ENCODE measurements at places on chromosomes 13 and 19. TPM values are rescaled to one million over a fixed set of nuclear protein-coding genes. Genes with fewer than 3 reads are reported as not detected.

DNA sequence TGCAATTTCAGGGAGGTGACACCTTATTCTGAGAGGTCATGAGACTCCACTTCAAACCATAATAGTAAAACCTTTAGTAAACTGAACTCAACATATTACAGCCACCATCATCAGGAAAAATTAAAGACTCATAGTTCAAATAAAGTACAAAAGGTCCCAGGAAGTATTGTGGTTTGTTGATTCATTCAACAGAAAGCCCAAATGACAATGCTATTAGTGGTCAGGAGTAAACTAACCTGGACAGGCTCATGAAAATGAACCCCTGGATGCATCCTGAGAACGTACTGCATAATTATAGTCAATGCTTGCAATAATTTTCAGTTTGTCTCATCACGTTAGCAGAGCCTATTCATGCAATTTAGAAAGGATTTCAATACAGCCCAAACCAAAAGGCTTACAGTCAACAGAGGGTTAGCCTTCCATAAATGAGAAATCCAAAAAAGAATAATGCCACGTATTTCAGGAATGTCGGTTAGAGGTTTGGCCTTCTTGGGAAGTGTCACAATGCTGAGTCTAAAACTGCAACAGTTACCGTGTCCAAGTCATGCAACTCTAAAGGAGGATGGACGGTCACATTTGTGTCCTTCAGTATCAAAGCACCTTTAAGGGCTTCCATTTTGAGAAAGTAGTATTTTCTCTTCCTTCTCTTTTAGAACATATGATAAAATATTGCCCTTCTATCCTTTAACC, 280.8 kb downstream of the ABCC4 start:
- no peak overlapping the region for H3K27ac ChIP-seq
- no peak for DNase-seq
- H3K4me1 ChIP-seq: no peaks in the 10 kb centered on the region
- H3K4me3 ChIP-seq: no peak overlapping the region
- no peaks in the 10 kb centered on the region for H3K36me3 ChIP-seq
- H3K27me3 ChIP-seq: no peaks in the 10 kb centered on the region

DNA sequence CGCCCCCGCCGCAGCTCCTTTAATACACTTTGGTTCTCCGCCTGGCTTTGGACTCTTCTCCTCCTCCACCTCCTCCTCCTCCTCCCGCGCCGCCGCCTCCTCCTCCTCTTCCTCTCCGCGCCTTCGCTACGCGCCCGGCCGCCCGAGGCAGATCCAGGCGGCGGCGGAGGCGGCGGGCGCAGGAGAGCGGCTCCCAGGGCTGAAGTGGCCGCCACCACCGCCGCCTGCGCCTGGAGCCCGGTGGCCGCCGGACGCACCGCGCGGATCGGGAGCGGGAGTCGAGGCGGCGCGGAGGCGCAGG, at the start of gene ZIC2:
ZIC2 (plus strand) TSS at position 50 of the 301 bp plus-strand sequence. CDS start 281 bp downstream, outside the sequence.
- peaks cover 26% of the 10 kb centered on the region for H3K4me1 ChIP-seq
- peak within 1 kb of the TSS; percentile 43 for H3K4me3 ChIP-seq
- peaks cover 6% of the 10 kb centered on the region for H3K36me3 ChIP-seq
- DNase-seq: no peak

DNA sequence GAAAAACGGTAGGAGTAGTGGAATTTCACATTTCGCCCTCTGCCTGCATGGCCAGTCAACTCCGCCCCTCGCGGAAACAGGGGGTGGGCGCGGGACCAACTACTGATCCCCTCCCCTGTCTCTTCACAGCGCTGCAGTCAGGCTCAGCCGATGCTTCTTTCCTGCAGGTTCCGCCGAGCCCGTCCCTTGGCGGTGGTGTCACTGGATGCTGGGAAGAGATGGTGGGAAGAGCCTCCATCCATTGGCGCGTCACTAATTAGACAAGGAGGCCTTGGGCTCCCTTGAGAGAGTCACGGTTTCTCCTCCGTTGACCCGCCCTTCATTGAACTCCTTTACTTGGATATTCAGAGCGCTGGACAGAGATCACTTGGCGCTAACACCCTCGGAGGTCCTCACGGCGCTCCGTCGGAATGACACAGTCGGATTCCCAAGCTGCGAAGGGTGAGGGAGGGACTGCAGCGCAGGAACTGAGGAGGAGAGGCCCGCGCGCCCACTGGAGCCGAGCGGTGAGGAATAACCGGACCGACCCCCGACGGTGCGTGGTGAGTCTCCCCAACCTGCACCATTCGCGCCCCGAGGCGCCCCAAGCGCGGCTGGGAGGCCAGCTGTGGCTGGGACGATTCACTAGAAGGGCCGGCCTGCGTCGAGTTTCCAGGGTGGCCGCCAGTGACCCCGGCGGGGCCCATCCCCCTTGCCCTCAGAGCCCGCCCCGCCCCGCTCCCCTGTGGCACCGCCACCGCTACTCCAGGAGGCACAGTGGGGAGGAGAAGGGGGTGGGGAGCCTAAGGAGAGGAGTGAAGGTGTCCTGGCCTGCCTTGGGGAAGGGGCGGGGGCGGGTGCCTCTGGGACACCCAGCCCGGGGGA, 11.2 kb upstream of the CEACAM21 start:
- no peaks in the 10 kb centered on the region for H3K27me3 ChIP-seq
- no peak for DNase-seq
- H3K4me3 ChIP-seq: peak overlapping the region; percentile 60
- H3K4me1 ChIP-seq: peaks cover 58% of the 10 kb centered on the region
- H3K27ac ChIP-seq: peak overlapping the region; percentile 31

DNA sequence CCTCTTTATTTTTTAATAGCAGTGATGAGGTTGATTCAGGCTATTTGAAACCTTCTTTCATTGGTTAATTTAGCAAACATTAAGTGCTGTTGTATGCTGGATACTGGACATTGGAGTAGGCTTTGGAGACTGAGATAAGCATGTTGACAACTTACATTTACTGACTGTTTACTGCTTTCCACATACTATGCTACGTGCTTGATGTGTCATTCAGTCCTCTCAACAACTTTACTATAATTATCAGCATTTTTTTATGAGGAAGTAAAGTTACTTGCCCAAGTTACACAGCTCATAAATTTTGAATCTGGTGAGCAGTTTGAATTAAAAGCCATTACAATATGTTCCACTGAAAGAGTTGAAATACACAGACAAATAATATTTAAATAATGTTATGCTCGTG, 83.8 kb downstream of the GJA3 start:
- no peak for DNase-seq
- H3K4me1 ChIP-seq: peaks cover 8% of the 10 kb centered on the region
- no peak overlapping the region for H3K27ac ChIP-seq
- no peaks in the 10 kb centered on the region for H3K27me3 ChIP-seq
- H3K4me3 ChIP-seq: no peak overlapping the region

KLK2 gene
- not detected for total RNA-seq

GRCh38 chr13:26051657-26052311, at the start of gene SHISA2:
Gene SHISA2, minus strand, starts transcription at chr13:26052016. Its CDS starts 1,041 bp downstream, at chr13:26050975.
- peaks cover 26% of the 10 kb centered on the region for H3K4me1 ChIP-seq
- H3K36me3 ChIP-seq: no peaks in the 10 kb centered on the region
- no peak within 1 kb of the TSS for H3K27ac ChIP-seq
- peak; percentile 33 for DNase-seq
- H3K27me3 ChIP-seq: peaks cover 57% of the 10 kb centered on the region

WDR88 gene
- total RNA-seq: 0.27 TPM

DNA sequence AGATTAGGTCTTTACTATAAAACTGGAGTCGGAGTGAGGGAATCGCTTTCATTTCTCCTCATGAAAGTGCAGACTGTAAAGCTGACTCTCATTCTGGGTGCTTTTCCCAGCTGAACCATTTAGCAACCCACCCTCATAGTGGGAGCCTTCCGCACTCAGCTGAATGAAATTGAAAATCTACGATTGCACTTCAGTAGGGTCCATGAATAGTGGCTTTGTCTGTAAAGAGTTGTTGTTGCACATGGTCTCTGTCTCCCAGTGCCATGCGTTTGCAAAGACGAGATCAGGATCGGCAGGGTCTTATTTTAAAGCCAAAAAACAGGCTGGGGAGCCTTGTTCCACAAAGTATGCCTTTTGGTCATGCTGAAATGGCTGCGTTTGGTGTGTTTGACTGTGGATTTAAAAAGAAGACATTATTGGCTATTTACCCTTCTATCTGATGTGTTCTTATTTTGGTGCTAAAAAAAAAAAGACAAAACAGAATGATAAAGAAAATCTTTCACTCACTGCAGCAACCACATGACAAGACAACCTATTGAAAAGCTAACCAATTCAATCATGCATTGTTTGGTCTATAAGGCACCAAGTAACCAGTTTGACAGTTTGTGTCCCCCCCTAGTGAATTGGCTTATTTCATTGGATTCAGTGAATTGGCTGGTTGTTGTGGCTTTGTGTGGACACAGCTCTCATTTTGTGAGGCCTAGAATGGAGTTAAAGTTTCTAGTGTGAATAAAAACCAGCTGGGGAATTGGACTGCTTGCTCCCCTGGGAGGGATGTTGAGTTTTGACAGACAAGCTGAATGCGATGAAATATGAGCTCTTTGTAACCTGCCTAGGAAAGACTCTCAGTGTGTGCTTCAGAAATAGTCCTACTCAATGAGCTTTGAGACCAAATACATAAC, 65.6 kb downstream of the ARHGAP35 start:
- H3K27ac ChIP-seq: no peak overlapping the region
- H3K27me3 ChIP-seq: no peaks in the 10 kb centered on the region
- no peak for DNase-seq
- peaks cover 10% of the 10 kb centered on the region for H3K36me3 ChIP-seq
- no peak overlapping the region for H3K4me3 ChIP-seq

DNA sequence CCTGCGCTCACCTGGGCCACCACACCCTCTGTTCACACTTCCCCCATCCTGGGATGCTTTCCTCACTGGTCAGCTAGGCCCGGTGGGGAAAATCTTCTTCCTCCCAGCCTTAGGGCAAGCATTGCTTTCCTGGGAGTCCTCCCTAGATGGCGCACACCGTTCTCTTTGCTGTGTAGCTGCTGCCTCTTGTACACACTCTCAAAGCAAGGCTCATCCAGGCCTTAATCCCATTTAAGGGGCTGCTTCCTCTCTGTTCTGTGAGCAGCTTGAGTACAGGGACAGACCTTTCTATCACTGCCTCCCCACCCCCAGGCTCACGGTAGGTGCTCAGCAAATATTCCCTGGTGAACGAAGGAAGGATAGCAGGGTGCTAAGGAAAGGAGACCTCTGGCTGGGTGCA, 11.1 kb downstream of the SLC7A10 start:
- DNase-seq: no peak
- H3K36me3 ChIP-seq: no peaks in the 10 kb centered on the region
- no peaks in the 10 kb centered on the region for H3K4me1 ChIP-seq
- no peak overlapping the region for H3K27ac ChIP-seq
- no peaks in the 10 kb centered on the region for H3K27me3 ChIP-seq

CEACAM21 gene
- total RNA-seq: 78.3 TPM

KLK7 gene
- not detected for total RNA-seq

SHISA2 gene
- 0.32 TPM for total RNA-seq

DNA sequence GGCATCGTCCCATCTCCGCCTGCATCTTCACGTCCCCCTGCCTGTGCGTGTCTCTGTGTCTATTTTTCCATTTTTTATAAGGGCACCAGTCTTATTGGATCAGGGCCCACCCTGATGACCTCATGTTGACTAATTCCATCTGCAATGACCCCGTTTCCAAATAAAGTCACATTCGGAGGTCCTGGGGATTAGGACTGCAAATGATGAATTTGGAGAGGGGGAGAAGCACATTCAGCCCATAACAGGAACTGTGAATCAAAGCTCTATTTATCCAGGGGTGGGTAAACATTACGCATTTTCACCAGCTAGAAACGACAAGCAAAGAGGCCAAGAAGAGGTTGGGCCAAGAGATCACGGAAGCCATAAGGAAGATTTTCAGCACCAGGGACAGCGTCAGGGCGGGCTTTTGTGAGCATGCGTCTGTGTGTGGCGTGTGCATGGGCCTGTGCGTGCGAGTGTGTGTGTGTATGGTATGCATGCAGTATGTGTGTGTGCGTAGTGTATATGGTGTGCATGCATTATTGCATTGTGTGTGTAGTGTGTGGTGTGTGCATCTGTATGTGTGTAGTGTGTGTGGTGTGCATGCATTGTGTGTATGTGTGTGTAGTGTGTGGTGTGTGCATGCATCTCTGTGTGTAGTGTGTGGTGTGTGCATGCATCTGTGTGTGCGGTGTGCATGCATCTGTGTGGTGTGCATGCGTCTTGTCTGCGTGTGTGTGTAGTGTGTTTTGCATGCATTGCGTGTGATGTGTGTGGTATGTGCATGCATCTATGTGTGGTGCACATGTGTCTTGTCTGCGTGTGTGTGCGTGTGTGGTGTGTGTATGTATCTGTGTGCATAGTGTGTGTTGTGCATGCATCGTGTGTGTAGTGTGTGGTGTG, 19.6 kb downstream of the CELF5 start:
- no peaks in the 10 kb centered on the region for H3K36me3 ChIP-seq
- no peak overlapping the region for H3K27ac ChIP-seq
- no peaks in the 10 kb centered on the region for H3K4me1 ChIP-seq
- H3K27me3 ChIP-seq: no peaks in the 10 kb centered on the region
